ENCODE measurements at places on chromosomes 13 and 19.

DNA sequence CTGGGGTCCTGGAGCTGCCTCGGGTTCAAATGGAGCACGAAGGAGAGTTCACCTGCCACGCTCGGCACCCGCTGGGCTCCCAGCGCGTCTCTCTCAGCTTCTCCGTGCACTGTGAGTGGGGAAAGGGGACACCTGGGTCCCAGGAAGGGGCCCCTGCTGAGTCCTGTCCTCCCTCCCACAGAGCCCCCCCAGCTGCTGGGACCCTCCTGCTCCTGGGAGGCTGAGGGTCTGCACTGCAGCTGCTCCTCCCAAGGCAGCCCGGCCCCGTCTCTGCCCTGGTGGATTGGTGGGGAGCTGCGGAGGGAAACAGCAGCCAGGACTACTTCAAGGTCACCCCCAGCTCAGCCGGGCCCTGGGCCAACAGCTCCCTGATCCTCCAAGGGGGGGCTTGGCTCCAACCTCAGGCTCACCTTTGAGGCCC is 11.0 kb upstream of the SIGLEC11 start:
- no peak for DNase-seq

GRCh38 chr13:113816946-113817859 is 46.7 kb downstream of the GAS6 start:
- DNase-seq = peak; percentile 91

DNA sequence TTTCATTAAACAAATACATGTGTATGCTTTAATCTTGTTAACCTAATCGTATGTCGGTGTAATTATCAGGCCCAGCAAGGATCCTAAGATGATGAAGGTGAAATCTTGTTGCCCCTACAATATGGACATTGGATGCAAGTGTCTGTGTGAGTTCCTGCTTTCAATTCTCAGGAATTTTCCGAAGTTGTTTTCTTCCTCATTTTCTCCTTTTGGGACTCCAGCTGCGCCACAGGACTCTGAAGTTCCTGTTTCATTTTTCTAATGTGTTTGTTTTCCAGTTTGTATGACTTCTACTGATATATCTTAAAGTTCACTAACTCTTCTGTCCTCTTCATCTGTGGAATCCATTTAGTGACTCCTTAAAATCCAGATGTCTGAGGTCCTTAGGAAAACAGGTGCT is 11.9 kb upstream of the OR7D2 start:
- no peak for DNase-seq

DNA sequence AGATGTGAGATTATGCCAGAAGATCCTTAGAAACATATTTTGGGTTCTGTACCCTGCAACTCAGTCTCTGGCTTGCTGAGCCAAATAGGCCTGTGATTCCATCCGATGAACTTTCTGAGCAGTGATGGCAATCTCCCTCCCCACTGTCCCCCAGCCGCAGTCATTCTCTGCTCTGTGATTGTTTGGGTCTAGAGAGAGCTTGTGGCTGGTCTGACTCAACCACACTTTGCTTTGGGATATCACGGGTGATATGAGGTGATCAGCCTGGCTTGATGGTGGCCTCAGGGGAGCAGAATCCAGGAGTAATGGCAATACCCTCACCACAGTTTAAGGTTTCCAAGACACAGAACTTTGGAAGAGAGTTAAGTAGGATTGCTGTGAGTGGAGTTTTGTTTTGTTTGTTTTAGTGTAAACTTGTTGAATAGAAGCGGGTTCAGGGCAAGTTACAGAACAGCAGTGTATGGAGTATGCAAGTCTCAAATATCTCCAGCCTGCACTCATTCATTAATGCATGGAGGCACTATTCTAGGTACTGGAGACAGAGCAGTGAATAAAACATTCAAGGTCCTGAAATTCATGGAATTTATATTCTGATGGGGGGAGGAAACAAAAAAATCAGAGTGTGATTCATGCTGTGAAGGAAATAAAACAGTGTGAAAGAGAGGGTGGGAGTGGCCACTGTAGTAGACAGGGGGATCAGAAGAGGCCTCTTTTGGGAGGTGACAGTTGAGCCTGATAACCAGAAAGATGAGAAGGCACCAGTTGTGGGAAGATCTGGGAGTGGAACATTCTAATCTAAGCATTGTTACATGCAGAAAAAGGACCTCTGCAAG is 5.3 kb downstream of the SAMD4B start:
- no peak for DNase-seq

GRCh38 chr19:50702871-50703829 is 16.5 kb downstream of the SHANK1 start:
- no peak for DNase-seq

- DNase-seq = no peak
Observed at GRCh38 chr13:102395939-102396338, 5.9 kb downstream of the FGF14 start.
